Glutamatergic neuron (in vitro differentiated cells): ENCODE measurements at places on chromosomes 13 and 19. TPM values are rescaled to one million over a fixed set of nuclear protein-coding genes. Genes with fewer than 3 reads are reported as not detected.
A peak's percentile ranks its signal among the peaks of the same experiment; 100 is the strongest.

DNA sequence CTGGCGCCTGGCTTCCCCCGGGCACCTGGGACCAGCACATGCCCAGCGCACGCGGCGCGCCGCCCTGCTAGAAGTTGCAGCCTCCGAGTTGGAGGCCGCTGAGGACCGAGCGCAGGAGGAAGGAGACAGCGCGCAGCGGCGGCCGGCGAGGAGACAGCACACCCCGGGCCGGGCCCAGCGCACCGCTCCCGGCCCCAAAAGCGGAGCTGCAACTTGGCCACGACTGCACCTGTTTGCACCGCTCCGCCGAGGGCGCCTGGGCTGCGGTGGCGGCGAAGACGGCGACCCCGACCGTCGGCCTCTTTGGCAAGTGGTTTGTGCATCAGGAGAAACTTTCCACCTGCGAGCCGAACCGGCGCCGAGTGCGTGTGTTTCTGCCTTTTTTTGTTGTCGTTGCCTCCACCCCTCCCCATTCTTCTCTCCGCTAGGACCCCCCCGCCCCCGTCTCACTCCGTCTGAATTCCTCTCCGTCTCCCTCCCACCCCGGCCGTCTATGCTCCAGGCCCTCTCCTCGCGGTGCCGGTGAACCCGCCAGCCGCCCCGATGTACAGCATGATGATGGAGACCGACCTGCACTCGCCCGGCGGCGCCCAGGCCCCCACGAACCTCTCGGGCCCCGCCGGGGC lies at the start of gene SOX1:
SOX1 (plus strand) TSS at position 34 of the 626 bp plus-strand sequence; CDS start at position 544, 510 bp downstream.
- no peaks in the 10 kb centered on the region for H3K36me3 ChIP-seq
- H3K27ac ChIP-seq, result no peak within 1 kb of the TSS
- H3K27me3 ChIP-seq, result peaks cover 35% of the 10 kb centered on the region
- peaks cover 12% of the 10 kb centered on the region for H3K4me1 ChIP-seq
- DNase-seq, result peak; percentile 59

LGALS14 gene
- total RNA-seq, result not detected

GRCh38 chr19:16185768-16186123 lies 536 bp downstream of the FAM32A start:
- DNase-seq, result peak; percentile 84
- H3K36me3 ChIP-seq, result no peaks in the 10 kb centered on the region
- H3K4me1 ChIP-seq, result peaks cover 3% of the 10 kb centered on the region
- H3K4me3 ChIP-seq, result peak overlapping the region; percentile 93

GRCh38 chr13:96673825-96674224 lies 320.5 kb downstream of the OXGR1 start:
- H3K27ac ChIP-seq, result no peak overlapping the region
- no peaks in the 10 kb centered on the region for H3K4me1 ChIP-seq

DNA sequence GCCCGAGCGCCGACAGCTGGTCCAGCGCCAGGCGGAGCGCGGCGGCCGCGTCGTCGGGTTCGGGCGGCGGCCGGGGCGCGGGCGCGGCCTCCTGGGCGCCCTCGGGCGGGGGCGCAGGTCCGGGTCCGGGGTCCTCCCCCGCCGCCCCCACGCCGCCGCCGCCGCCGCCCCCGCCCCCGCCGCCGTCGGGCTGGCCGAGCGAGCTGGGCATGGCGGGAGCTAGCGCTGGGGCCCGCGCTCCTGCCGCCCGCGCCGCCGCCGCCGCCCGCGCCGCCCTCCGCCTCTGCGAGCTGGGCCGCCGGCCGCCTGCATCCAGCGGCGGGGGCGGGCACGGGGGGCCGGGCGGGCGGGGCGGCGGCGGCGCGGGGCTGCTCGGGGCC lies 287 bp downstream of the MEX3D start:
- no peak overlapping the region for H3K4me3 ChIP-seq
- peak; percentile 43 for DNase-seq
- no peaks in the 10 kb centered on the region for H3K36me3 ChIP-seq
- H3K4me1 ChIP-seq, result peaks cover 9% of the 10 kb centered on the region
